ENCODE measurements at places on chromosomes 7 and 10.

DNA sequence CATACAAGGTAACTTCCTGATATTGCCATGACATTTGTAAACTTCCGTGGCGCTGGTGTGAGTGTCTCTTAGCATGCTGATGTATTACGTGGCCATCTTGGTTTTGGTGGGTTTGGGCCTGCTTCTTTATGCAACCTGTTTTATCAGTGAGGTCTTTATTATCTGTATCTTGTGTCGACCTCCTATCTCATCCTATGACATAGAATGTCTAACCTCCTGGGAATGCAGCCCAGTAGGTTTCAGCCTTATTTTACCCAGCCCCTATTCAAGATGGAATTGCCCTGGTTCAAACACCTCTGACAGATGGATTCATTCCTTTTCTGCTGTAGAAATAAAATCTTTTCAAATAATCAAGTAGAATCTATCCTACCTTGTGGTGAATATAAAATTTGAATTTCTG is 23.0 kb upstream of the GPR141 start:
- DNase-seq = no peak

DNA sequence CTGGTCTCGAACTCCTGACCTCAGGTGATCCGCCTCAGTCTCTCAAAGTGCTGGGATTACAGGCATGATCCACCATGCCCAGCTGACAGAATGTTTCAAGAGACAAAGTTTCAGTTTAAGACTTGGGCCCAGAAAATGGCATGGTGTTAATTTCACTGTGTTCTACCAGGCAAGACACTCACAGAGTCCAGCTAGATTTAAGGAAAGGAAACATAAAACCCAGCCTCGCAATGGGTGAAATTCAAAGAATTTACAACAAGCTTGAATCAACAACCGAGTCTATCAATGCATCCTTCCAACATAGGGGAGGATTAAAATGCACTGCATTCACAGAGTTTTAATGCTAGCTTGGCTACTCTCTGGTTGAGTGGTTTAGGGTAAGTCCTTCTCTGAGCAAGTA is 764.0 kb downstream of the XPNPEP1 start:
- no peak for DNase-seq

DNA sequence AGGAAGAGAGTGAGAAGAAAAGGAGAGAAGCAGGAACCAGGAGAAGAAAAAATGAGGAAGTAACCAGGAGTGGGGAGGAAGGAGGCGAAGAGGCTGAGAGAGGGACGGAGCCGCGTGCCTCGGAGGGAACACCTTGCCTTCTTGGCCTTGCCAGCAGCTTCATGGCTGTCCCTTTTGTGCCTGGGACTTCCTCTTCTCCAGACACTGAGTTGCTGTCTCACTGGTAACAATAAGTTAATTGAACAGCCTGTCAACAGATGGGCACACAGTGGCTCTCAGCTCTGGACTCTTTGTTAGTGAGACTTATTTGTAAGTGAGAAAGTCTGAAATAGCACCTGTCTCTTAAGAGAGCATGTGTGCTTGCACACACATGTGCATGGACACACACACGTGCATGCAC is 83.2 kb downstream of the GATA3 start:
- DNase-seq = no peak

DNA sequence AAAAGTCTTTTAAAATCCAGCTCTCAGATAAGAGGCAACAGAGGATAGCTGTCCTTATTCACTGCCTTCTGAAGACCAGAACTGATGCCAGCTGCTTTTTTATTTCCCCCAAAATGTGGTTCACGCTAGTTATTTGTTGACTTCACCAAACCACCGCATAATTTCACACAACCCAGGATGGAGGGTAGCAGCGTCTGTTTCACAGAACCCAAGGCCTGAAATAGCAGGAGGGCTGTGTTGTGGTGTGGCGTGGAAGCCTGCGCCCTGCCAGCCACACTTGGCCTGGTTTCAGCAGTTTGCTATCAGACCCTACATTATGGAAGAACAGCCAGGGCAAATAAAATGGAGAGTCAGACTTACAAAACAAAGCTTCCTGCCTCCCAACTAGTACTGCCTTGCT is 155.4 kb downstream of the DYNC1I1 start:
- DNase-seq = no peak

DNA sequence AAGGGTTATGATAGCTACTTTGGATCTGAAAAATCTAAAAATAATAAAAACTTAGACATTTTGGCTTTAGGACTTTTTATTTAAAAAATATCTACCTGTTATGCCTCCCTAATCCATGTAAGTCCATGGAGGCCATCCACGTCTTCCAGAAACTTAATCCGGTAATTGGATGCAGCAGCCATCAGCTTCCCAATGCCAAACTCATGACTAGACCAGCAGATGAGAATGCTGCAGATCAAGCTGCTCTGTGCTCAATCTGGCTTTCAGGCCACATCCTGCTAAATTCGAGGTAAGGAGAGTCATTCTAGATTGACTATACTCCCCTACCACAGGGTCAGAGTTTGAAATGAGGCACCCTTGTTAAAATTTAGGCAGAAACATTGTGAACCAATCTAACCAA is 168.5 kb upstream of the TCERG1L start:
- DNase-seq = no peak

DNA sequence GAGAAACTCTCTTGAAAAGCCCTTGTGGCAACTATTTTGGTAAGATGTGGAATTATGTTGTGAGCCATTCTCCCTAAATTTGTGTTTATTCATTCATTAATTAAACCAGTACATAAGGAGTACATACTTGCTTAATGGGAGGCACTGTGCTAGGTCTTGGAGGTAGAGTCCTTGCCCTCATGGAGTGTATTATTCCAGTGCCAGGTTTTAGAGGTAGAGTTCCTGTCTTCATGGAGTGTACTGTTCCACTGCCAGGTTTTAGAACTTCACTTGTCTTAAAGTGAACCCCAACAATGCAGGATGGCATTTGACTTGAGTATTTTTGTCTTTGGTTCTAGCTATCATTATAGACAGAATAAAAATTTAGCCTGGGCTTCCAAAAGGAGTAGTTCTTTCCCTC is 8.8 kb downstream of the MXI1 start:
- DNase-seq = no peak

DNA sequence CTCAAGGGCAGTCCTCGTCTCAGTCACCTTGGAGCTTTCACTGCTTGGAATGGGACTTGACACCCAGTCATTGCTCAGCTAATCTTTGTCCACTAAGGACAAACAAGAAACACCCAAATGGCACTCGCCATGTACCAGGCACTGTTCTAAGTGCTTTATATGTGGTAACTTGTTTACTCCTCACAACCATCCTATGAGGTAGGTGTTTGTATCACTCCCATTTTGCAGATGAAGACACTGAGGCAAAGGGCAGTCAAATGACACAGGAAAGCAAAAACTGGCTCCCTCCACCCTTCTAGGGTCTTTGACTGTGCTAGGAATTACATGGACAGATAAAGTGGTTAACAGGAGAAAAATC is 24.7 kb downstream of the DNAJB12 start:
- no peak for DNase-seq

- no peak for DNase-seq
Observed at GRCh38 chr10:71912431-71912830, 51.8 kb upstream of the CHST3 start.

DNA sequence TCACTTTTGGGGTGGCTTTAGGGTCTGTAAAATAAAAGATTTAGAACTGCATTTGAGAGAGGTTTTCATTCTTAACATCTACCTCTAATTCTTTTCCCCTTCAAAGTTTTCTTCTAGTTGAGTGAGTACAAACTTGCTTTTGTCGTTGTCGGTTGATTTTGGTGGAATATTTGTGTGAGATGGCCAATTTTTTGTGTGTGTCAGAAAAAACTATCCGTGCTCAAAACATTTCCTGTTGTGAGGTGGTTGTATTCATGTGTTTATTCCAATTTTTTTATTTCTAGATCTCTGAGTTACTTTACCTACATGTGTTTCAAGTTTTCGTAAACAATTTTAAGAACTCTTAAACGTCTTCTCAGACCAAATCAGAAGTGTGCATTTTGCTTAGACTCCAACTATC is 1.6 kb downstream of the AHR start:
- DNase-seq = no peak
